Ovary (tissue), 10 donors: ENCODE measurements at places on chromosomes 2 and 18.

GRCh38 chr2:9745153-9745899 lies 97.9 kb upstream of the TAF1B start:
- H3K4me1 ChIP-seq = no peaks in the 10 kb centered on the region
- no peaks in the 10 kb centered on the region for H3K27me3 ChIP-seq
- H3K4me3 ChIP-seq = no peak overlapping the region
- DNase-seq = no peak
- no peak overlapping the region for H3K27ac ChIP-seq

- no peak overlapping the region for H3K4me3 ChIP-seq
- H3K27ac ChIP-seq = no peak overlapping the region
- DNase-seq = no peak
These were observed 83.1 kb downstream of the BABAM2 start for GRCh38 chr2:27973592-27973991.

GRCh38 chr2:218826791-218827190 lies 4.8 kb downstream of the PRKAG3 start:
- H3K36me3 ChIP-seq = no peaks in the 10 kb centered on the region
- no peak overlapping the region for H3K4me3 ChIP-seq
- H3K4me1 ChIP-seq = no peaks in the 10 kb centered on the region
- no peaks in the 10 kb centered on the region for H3K27me3 ChIP-seq
- no peak overlapping the region for H3K27ac ChIP-seq
- no peak for DNase-seq

GRCh38 chr2:85183076-85183475 lies 49.9 kb downstream of the TCF7L1 start:
- DNase-seq = no peak
- H3K36me3 ChIP-seq = no peaks in the 10 kb centered on the region
- H3K27ac ChIP-seq = no peak overlapping the region
- H3K4me1 ChIP-seq = peaks cover 4% of the 10 kb centered on the region
- no peaks in the 10 kb centered on the region for H3K27me3 ChIP-seq

GRCh38 chr2:12861344-12861930 lies 144.7 kb downstream of the TRIB2 start:
- H3K4me3 ChIP-seq = no peak overlapping the region
- DNase-seq = no peak
- H3K4me1 ChIP-seq = no peaks in the 10 kb centered on the region
- no peak overlapping the region for H3K27ac ChIP-seq
- no peaks in the 10 kb centered on the region for H3K27me3 ChIP-seq

DNA sequence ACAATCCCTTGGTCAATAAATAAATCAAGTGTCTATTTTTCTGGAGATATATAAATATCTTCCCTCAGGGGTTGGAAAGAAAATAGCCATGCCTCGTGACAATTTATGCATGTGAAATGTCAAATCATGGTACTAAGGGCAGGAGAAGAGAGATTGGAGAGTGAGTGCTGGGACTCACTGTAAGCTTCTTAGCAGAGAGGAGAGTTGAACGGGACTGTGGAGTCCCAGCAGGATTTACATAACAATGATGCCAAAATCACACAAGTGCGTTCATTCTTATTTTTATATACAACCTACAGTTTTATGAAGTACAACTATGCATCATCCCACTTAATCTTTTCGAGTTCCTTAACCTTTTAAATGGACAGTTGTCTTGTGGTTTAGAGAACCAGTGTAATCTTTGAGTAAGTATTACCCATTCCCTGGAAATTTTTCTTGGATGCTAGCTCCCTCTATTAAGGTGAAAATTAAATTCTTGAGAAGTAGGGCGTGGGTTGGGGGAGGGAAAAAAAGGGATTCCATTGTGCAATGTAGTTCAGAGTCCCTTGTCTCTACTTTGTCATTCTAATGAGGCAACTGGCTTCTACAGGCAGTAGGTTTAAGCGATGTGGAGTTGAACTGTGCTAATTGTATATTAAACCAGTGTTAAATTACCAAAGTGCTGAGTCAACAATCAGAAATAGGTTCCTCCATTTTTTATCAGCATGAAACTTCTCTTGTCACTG lies 143.6 kb upstream of the EPHA4 start:
- no peaks in the 10 kb centered on the region for H3K27me3 ChIP-seq
- H3K4me1 ChIP-seq = no peaks in the 10 kb centered on the region
- DNase-seq = no peak
- no peak overlapping the region for H3K27ac ChIP-seq
- H3K36me3 ChIP-seq = no peaks in the 10 kb centered on the region

- H3K4me3 ChIP-seq = no peak overlapping the region
- H3K27me3 ChIP-seq = no peaks in the 10 kb centered on the region
- H3K36me3 ChIP-seq = no peaks in the 10 kb centered on the region
- no peaks in the 10 kb centered on the region for H3K4me1 ChIP-seq
- no peak for DNase-seq
- no peak overlapping the region for H3K27ac ChIP-seq
These were observed 49.5 kb upstream of the PLEKHM3 start for GRCh38 chr2:208074610-208075356.

DNA sequence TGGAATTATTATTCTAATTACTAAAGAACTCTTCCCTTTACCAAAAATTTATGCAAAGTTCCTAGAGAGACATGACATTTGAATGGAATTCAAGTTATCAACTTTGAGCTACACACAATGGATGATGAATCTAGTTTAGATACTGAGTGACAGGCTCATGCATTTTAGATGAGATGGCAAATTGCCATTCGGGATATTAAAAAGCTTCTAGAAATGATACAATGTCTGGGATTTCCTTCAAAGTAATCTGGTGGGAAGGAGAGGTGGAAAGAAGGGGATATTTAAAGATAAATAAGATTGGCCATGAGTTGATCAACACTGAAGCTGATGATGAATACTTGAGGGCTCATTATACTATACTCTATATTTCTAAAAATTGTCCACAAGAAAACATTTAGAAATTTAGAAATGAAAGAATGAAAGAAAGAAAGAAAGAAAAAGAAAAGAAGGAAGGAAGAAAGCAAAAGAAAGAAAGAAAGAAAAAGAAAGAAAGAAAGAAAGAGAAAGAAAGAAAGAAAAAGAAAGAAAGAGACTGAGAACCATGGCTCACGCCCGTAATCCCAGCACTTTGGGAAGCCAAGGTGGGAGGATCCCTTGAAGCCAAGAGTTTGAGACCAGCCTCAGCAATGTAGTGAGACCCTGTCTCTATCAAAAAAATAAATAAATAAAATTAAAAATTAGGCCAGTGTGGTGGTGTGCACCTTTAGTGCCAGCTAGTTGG lies 62.6 kb upstream of the NEDD4L start:
- H3K4me1 ChIP-seq = no peaks in the 10 kb centered on the region
- no peaks in the 10 kb centered on the region for H3K27me3 ChIP-seq
- no peak overlapping the region for H3K27ac ChIP-seq
- H3K36me3 ChIP-seq = no peaks in the 10 kb centered on the region

- no peak overlapping the region for H3K4me3 ChIP-seq
- no peaks in the 10 kb centered on the region for H3K36me3 ChIP-seq
- H3K27ac ChIP-seq = no peak overlapping the region
- no peaks in the 10 kb centered on the region for H3K4me1 ChIP-seq
These were observed 114.8 kb downstream of the NEB start for GRCh38 chr2:151619337-151619989.

GRCh38 chr18:285817-286216 lies 18.0 kb upstream of the THOC1 start:
- H3K36me3 ChIP-seq = no peaks in the 10 kb centered on the region
- no peaks in the 10 kb centered on the region for H3K27me3 ChIP-seq
- H3K4me3 ChIP-seq = no peak overlapping the region
